ENCODE measurements at places on chromosomes 16 and 17.

DNA sequence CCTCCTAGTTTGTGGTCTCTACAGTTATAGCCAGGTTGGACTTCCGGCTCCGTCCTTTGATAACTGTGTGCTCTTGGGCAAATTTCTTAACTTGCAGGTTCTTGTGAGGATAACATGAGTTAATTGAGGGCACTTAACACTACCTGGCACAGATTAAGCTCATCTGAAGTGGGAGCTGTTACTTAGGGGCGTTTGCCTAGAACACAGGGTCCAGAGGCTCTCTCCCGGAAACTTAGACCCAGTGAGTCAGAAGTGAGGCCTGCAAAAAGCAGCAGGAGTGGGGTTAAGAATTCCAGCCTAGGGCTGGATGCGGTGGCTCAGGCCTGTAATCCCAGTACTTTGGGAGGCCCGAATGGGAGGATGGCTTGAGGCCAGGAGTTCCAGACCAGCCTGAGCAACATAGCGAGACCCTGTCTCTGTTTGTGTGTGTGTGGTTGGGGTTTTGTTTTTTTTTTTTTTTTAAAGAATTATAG is 1.4 kb downstream of the MVP start:
- DNase-seq: no peak

GRCh38 chr17:48814504-48814903 is 2.5 kb downstream of the TTLL6 start:
- no peak for DNase-seq

DNA sequence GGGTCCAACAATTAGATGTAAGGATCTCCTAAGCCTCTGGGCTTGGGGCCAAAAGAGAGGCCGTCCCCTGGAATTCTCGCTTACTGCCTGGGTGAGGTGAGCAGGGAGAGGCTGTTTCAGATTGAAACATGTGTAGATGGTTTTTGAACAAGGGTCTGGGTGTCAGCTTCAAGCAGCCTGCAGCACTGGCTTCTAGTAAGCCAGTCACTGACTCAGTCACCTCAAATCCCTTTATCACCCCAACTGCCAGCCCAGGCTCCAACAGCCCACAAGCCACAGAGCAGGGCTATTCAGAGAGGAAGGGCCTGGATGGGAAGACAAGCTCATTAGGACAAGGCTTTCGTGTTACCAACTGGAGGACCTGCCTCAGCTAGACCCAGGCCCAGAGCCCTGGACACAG is 180.2 kb downstream of the CCT6B start:
- DNase-seq: no peak

- DNase-seq: no peak
Observed at GRCh38 chr17:42403150-42403549, 14.9 kb upstream of the STAT3 start.

Data from muscle of back (tissue), 13 donors.